ENCODE measurements at places on chromosomes 2 and 18.

GRCh38 chr18:65523461-65523860 lies 227.4 kb upstream of the CDH7 start:
- no peak for DNase-seq

DNA sequence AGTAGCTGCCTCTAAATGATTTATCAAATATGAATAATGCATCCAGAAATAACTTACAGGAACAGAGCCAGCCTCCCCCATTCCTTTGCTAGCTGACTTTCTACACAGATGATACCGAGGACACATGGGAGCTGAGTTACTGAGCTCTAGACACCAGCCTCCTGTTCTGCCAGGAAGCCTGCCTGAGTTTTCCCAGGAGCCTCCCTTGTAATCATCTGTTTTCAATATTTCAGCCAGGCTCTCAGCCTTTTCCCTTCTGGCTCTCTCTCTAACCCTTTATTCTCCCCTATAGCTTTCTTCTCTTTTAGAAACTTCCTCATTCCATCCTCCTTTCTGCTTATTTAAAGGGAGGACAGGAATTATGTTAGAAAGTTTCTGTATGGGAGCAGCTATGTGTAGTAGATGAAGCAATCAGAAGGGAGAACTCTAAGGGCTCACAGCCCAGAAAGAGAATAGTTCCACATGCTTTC lies 911.6 kb downstream of the TDRD15 start:
- DNase-seq, result no peak

DNA sequence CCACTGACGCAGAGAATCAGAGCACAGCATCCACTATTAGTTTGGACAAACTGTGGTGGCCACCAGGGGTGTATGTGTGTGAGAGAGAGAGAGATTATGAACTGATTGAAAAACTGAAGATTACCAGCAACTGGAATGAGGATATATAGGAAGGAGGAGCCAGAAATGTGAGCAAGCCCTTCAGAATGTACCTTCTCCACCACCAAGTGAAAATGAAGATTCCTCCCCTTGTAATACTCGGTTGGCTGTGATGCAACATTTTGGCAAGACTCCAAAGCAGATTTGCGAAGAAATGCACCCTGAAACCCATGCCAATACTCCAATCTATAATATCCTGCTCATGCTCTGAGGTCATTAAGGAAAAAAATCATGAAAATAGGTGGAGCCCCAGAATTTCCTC lies 121.2 kb upstream of the SLC35G4 start:
- no peak for DNase-seq

DNA sequence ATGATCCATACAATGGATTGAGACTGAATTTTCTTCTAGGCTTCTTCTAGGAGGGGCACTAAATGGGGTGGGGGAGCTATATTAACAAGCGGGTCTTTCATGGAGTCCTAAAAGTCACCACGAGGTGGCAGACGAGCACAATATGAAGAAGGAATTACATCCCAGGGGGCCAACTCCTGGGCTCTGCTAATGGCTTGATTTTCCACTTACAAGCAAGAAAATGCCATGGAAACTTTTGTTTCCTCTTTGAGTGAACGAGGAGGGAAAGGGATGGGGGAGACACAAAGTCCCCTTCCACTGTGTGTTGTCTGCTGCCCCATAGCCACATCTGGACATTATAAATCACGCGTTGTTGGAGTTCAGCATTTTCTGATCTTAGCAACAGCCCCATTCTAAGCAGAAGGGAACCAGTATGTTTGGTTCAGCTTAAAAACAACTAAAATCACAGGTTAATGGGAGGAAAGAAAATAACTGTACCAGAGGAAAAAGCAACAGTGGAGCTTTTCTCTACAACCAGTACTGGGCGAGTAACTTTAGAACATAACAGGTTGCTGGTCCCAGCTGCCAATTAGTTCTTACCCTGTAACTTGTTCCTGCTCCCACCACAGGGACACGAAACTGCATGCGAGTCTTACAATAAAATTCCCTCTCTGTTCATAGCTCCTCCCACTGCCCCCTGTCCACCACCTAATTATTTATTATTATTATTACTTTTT lies 285.0 kb upstream of the PARD3B start:
- DNase-seq, result no peak

DNA sequence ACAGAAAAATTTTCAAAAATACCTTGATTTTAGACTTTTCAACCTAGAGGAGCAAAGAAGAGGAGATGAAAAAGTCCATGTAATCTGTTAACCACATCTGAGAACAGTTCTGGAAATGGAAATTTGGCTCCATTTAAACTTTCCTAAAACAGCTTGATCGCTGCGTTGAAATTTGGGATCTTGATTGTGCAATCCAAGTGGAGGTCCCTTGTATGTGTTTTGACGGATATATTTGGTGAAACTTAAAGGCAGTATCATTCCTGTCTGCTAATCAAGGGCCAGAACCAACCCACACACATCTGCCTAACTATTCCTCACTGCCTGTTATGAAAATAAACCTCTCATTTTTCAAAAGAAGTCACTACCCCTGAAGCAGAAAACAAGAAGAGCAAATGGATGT lies 46.6 kb downstream of the SPATS2L start:
- DNase-seq, result no peak

DNA sequence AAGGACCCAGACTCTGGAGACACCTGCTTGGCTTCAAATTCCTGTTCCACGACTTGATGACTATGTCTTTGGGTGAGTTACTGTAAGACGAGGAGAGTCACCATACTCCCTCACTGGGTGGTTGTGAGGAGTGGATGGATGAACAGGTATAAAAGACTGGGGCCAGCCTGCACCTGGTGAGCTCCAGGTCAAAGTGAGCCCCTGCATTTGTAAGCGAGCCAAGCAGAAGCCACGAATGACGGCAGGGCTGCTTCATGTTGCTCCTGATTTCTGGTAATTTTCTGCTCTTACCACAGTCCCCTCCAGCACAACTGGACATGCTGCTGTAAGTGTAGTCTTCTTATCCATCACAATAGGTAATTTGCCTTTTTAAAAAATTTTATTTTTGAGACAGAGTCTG lies 86.6 kb downstream of the POLR1A start:
- no peak for DNase-seq

DNA sequence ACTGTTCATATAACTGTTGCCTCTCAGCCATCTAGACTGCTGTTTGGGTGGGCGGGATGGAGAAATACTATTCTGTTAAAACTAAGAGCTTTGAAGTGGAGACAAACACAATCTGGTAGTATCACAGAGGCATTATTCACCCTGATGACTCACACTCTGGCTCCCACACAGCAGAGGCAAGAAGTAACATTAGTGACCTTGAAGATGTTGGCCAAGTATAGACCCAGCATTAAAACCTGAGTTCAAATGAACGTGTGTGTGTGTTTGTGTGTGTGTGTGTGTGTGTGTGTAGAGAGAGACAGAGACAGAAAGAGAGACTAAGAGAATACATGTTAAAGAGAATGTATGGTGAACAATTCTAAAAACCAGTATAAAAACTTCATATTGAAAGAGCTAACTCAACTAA lies 22.5 kb upstream of the ACVR1 start:
- no peak for DNase-seq

DNA sequence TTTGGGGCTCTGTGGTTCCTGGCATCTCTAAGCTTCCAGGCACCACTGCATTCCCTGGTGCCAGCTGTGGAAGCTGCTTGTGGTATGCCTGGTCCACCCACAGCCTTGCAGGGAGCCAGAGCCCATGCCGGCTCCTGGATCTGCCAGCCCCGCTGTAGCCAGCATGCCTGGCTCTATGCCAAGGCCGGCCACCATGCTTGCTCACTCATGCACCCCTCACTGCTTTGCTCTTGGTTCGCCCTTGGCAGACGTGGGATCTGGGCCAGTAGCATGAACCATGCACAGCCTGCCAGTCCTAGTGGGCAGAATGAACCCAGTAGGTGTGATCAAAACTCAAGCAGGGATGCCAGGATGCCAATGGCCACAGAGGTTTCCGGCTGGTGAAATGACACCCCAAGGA lies 634.2 kb upstream of the TMEFF2 start:
- no peak for DNase-seq

DNA sequence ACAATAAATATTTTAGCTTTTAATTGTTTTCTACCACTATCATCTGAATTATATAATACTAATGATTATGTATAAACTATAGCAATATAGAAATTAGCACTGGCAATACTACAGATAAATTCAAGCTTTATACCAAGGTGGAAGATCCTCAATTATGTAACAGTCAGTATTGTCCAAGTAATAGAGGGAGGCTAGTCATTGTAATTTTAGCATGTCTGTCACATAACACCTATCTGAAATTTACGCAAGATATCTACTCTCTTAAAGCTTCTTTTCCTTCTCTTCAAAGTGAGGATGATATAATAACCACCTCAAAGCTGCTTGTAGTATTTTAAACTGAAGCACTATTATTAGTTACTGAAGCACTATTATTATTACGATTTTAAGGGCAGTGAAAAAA lies 12.2 kb downstream of the KCNJ3 start:
- DNase-seq, result no peak

- DNase-seq, result peak; percentile 24
Measured at GRCh38 chr2:42971947-42972736, 179.8 kb upstream of the HAAO start.

GRCh38 chr18:48711651-48712486 lies 173.0 kb downstream of the CTIF start:
- no peak for DNase-seq

DNA sequence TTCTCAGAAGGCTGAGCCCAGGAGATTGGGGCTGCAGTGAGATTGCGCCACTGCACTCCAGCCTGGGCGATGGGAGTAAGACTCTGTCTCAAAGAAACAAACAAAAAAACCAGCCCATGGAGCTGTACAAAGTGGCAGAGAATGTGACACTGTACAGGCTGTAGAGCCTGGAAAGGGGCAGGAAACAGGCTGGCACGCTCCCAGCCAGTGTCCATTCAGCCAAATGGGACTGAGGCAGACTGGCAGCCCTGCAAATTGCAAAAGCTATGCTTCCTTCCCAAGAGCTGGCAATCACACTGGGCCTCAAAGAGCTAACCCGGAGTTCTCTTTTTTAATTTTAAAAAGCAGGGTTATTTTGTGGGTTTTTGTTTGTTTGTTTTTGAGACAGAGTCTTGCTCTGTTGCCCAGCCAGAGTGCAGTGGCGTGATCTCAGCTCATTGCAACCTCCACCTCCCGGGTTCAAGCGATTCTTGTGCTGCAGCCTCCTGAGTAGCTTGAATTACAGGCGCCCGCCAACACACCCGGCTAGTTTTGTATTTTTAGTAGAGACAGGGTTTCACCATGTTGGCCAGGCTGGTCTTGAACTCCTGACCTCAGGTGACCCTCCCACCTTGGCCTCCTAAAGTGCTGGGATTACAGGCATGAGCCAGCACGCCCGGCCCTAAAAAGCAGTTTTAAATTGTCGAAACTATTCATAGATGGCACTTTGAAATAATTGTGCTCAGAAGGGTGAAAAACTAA lies 42.8 kb downstream of the SCRN3 start:
- no peak for DNase-seq

GRCh38 chr2:117086174-117086942 lies 728.1 kb upstream of the DDX18 start:
- DNase-seq, result no peak

DNA sequence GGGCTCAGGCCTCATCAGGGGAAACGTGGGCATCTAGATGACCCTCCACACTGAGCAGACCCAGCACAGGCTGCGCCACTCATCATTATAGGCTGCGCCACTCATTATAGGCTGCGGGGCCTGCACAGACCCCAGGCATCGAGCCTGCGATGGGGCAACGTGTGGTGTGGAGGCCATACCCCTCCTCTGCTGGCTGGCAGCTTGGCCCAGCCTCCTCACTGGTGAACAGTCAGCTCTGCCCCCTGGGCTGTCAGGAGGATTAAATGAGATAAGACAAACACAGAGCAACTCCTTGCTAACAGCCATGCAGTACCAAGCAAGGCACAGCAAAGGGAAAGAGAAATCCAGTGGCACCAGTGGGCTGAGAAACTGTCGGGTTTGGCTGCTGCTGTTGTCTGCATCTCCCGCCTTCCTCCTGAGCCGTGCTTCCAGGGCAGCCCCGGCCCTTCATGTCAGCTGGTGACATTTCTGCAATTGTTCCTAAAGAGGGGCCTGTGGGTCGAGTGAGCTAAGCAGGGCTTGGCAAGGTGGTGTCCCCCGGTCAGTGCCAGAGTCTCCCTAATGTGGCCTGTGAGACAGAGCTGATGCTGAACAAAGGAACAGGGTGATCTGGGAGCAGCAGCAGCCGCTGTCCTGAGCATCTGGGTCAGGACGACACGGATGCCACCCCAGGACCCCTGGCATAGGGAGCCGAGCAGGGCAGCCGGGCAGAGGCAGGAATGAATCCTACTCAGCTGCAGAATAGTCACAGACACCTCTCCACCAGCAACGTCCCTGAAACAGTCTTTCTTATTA lies 48.7 kb downstream of the RRM2 start:
- DNase-seq, result no peak
